ENCODE measurements at places on chromosomes 6 and 20. TPM values are rescaled to one million over a fixed set of nuclear protein-coding genes. Genes with fewer than 3 reads are reported as not detected.
A peak's percentile ranks its signal among the peaks of the same experiment; 100 is the strongest.

DNA sequence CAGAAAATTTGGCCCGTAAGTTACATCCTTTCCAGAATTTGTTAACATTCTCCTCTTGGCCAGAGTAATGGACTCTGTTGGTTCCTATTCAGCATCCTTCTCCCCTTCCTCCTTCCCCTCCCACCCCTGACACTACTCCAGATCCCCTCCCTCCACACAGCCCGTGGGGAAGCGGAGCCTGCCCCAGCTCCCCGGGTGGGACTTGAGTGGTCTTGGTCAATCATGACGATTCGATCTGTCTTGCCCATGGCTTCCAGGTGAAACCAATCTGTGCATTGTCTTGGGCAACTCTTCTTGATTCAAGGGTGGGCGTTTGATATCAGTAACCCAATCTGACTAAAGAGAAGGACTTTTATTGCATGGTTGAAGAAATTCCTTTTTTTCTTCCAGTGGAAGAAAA is 143.9 kb downstream of the ANKRD60 start:
- no peaks in the 10 kb centered on the region for H3K36me3 ChIP-seq
- H3K27me3 ChIP-seq: no peaks in the 10 kb centered on the region
- DNase-seq: no peak
- no peak overlapping the region for H3K27ac ChIP-seq
- no peaks in the 10 kb centered on the region for H3K4me1 ChIP-seq

- no peaks in the 10 kb centered on the region for H3K36me3 ChIP-seq
- H3K27me3 ChIP-seq: no peaks in the 10 kb centered on the region
- DNase-seq: no peak
- H3K4me1 ChIP-seq: no peaks in the 10 kb centered on the region
Observed at GRCh38 chr6:112488238-112488637, 141.1 kb downstream of the RFPL4B start.

- H3K27me3 ChIP-seq: no peaks in the 10 kb centered on the region
- H3K27ac ChIP-seq: peak within 1 kb of the TSS; percentile 88
- no peak for DNase-seq
- peaks cover 18% of the 10 kb centered on the region for H3K36me3 ChIP-seq
- peak within 1 kb of the TSS; percentile 64 for H3K4me3 ChIP-seq
- H3K4me1 ChIP-seq: peaks cover 22% of the 10 kb centered on the region
Observed at GRCh38 chr20:62143081-62143956, at the start of the genes PSMA7 and SS18L1. PSMA7 (minus strand) TSS chr20:62143394; CDS start chr20:62143303, 91 bp downstream. SS18L1 (plus strand) TSS chr20:62143769; CDS start chr20:62143821, 52 bp downstream.

- H3K27me3 ChIP-seq: no peaks in the 10 kb centered on the region
- no peak overlapping the region for H3K27ac ChIP-seq
- H3K4me1 ChIP-seq: peaks cover 18% of the 10 kb centered on the region
- no peaks in the 10 kb centered on the region for H3K36me3 ChIP-seq
- DNase-seq: no peak
- H3K4me3 ChIP-seq: no peak overlapping the region
Observed at GRCh38 chr20:19738951-19739350, 19.1 kb upstream of the RIN2 start.

DNA sequence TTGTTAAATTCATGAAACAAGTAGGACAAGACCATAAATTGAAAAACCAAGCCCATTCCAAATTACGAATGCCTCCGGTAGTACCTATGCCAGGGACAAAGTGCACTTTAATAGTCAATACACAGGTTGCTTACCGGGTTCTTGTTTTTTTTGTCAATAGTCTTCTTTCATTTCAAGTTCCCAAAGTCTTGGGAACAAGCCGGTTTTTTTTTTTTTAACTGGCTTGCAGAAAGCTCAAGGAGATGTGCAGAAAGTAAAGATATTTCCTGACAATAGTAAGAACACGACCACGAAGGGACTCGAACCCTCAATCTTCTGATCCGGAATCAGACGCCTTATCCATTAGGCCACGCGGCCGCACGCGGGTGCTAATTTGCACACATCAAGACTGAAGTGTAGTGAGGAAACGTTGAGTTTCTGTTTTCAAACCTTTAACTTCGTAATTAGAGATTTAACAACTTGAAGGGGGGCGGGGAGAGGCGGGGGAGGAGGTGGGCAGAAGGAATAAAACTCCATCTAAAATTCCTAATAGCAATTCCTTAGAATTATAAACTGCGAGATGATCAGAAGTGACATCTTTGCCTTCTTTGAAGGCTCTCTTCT is 181.0 kb downstream of the TRIM27 start:
- DNase-seq: no peak
- H3K36me3 ChIP-seq: no peaks in the 10 kb centered on the region
- H3K27me3 ChIP-seq: no peaks in the 10 kb centered on the region
- no peak overlapping the region for H3K27ac ChIP-seq
- H3K4me3 ChIP-seq: peak overlapping the region; percentile 73

GRCh38 chr6:5435449-5435848 is 174.1 kb downstream of the FARS2 start:
- 0 out of 2 replicates have a peak, but pooled peaks cover 2% of the 10 kb centered on the region for H3K4me1 ChIP-seq
- no peak overlapping the region for H3K27ac ChIP-seq
- H3K36me3 ChIP-seq: no peaks in the 10 kb centered on the region
- no peaks in the 10 kb centered on the region for H3K27me3 ChIP-seq

DNA sequence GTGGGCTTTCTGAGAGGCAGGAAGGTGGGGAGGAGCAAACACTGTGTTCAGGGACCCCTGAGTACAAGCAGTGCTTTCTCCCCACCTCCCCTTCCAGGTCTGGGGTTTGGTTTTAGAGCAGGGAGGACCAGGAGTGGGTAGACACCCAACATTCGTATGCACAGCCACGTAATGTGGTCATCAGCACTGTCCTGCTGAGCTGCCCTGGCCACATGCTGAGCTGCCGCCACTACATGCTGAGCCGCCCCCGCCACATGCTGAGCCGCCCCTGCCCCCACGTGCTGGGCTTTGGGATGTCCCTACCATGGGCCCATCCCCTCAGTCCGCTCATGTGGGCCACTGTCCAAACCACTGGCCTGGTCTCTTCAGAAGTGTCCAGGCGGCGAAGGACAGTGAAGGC is 214.9 kb upstream of the CST7 start:
- no peaks in the 10 kb centered on the region for H3K36me3 ChIP-seq
- H3K27me3 ChIP-seq: no peaks in the 10 kb centered on the region
- DNase-seq: no peak
- H3K4me3 ChIP-seq: no peak overlapping the region
- no peaks in the 10 kb centered on the region for H3K4me1 ChIP-seq

GRCh38 chr6:163634211-163635171 is 220.0 kb downstream of the QKI start:
- no peak for DNase-seq
- H3K4me1 ChIP-seq: no peaks in the 10 kb centered on the region
- no peak overlapping the region for H3K27ac ChIP-seq
- no peaks in the 10 kb centered on the region for H3K27me3 ChIP-seq
- H3K4me3 ChIP-seq: no peak overlapping the region

GRCh38 chr6:169536446-169537170 is 165.2 kb downstream of the WDR27 start:
- DNase-seq: no peak
- no peaks in the 10 kb centered on the region for H3K36me3 ChIP-seq
- H3K27ac ChIP-seq: no peak overlapping the region
- H3K4me1 ChIP-seq: no peaks in the 10 kb centered on the region
- H3K4me3 ChIP-seq: no peak overlapping the region

DNA sequence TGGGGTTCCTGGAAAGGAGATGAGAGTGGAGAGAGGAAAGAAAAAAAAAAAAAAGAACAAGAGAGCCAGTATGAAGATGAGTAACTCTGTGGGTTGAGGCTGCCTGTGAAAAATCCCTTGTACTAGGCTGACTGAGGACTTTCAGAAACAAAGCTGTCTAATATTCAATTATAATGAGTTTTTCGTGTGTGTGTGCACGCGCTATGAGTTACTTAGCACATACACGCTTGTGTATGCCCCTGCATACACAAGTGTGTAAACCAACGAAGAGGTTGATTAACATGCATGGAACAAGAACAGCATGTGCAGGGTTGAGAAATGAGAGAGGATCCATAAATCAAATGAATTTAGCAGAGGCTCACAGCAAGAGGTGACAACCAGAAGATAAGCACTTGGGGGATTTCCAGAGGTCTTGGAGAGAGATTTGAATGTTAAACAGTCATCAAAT is 4.8 kb upstream of the RBPJL start:
- H3K4me3 ChIP-seq: no peak overlapping the region
- H3K27me3 ChIP-seq: no peaks in the 10 kb centered on the region
- H3K4me1 ChIP-seq: no peaks in the 10 kb centered on the region
- DNase-seq: no peak
- H3K36me3 ChIP-seq: no peaks in the 10 kb centered on the region
- H3K27ac ChIP-seq: no peak overlapping the region

DNA sequence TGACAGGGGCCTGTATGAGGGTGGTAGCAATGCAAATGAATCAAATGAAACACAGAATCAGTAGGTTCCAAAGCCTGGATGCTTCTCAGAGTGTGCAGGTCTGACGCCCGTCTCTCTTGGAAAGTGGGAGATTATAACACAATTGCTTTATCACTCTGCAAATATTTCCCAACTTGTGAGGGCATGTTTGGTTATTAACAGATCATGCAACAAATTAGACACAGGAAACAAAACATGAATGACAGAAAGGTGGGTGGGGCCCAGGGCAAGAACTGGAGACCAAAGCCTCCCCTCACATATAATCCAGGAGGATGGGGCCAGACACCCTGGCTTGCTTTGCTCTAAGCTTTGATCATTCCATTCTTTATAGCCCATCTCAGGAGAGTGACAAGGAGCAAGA is 108.6 kb upstream of the MRPS10 start:
- no peaks in the 10 kb centered on the region for H3K36me3 ChIP-seq
- H3K4me3 ChIP-seq: no peak overlapping the region
- no peak for DNase-seq

DNA sequence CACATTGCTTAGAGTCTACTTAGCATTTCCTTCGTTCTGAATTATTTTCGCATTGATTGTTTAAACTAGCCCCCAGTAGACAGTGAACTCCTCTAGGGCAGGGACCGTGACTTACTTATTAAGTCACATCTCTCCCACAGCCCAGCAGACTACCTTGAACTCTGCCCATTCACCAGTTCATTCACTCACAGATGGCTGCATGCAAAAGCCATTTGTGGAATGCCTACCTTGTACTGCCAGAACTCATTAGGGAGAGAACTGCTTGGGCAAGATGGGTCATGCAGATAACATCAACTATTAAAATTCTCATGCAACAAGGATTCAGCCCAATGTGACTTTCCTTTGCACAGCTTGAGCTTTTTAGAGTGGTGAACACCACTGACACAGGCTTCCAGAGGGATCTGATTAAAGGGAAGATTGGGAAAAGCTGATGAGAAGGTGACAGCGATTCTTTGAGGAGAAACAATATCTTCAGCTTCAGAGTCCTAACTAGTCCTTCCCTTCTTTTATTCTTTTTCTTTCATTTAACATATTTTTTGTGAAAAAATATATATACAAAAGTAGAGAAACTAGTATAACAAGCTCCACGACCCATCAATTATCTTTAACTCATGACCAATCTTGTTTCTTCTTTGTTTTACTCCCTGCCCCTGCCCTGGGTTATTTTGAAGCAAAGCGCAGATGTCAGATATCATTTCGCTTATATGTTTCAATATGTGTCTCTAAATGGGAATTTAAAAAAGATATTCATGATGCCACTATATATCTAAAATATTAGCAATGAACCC is 273.9 kb downstream of the CDC5L start:
- H3K27ac ChIP-seq: no peak overlapping the region
- H3K4me3 ChIP-seq: no peak overlapping the region
- DNase-seq: no peak
- H3K36me3 ChIP-seq: no peaks in the 10 kb centered on the region

DNA sequence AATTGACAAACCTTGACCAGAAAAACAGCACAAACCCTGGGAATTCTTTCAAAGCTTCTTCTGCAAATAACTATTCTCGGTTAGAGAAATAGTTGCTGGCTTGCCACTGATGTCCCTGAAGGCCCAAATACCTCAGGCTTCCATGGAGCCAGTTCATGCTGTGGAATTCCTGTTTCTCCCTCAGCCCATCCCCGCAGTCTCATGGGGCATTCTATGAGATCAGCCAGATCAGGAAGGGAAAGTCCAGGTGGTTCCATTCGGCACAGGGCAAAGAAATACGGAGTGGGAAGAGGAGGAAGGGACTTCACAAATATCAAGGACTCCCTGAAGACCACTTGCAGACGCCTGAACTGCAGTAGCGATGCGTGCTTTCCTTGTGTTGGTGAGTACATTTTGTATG is 63.3 kb downstream of the MYLK4 start:
- H3K27ac ChIP-seq: no peak overlapping the region
- no peak for DNase-seq
- H3K27me3 ChIP-seq: no peaks in the 10 kb centered on the region
- no peaks in the 10 kb centered on the region for H3K4me1 ChIP-seq
- H3K4me3 ChIP-seq: no peak overlapping the region

DNA sequence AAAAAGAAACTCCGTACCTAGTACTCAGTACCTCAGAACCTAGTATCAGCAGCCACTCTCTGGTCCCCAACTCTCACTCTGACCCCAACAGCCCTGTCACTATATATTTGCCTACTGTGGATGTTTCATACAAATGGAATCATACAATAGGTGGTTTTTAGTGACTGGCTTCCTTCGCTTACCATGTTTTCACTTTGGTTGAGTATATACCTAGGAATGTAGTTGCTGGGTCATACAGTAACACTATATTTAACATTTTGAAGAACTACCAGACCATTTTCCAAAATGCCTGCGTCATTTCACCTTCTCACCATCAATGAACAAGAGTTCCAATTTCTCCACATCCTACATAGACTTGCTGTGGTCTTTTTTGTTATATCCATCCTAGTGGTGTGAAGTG is 283.2 kb downstream of the GMDS start:
- no peaks in the 10 kb centered on the region for H3K4me1 ChIP-seq
- H3K4me3 ChIP-seq: no peak overlapping the region
- no peak for DNase-seq
- no peaks in the 10 kb centered on the region for H3K27me3 ChIP-seq
- no peaks in the 10 kb centered on the region for H3K36me3 ChIP-seq

DNA sequence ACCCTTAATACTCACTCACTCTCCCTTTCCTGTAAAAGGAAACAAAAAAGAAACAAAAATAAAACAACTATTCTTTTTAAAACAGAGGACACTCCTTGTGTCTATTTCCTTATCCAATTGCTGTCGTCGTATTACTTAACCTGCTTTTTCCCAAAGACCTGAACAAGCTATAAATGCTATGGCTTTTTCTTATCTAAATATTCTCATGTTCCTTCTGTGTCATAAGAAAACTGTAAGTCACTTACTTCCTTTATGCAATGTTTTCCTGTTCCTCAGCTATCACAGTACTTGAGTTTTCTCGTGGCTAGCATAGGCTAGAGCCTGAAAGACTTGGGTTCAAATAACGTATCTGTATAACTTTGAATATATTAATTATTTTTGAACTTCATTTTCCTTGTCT is 99.2 kb downstream of the IRAK1BP1 start:
- no peak overlapping the region for H3K4me3 ChIP-seq
- peaks cover 66% of the 10 kb centered on the region for H3K36me3 ChIP-seq
- no peaks in the 10 kb centered on the region for H3K27me3 ChIP-seq
- H3K27ac ChIP-seq: no peak overlapping the region

GRCh38 chr6:5287205-5287965 is 26.1 kb downstream of the FARS2 start:
- H3K27me3 ChIP-seq: no peaks in the 10 kb centered on the region
- no peaks in the 10 kb centered on the region for H3K36me3 ChIP-seq
- no peak for DNase-seq

GRCh38 chr20:48649104-48649626 is 178.6 kb downstream of the PREX1 start:
- no peaks in the 10 kb centered on the region for H3K4me1 ChIP-seq
- no peaks in the 10 kb centered on the region for H3K27me3 ChIP-seq
- no peaks in the 10 kb centered on the region for H3K36me3 ChIP-seq
- DNase-seq: no peak

RPL10A gene
- 732 TPM for total RNA-seq

RBM12 gene
- total RNA-seq: 100 TPM

CFAP61 gene
- total RNA-seq: 0.28 TPM

ERVFRD-1 gene
- not detected for total RNA-seq

SLC17A2 gene
- not detected for total RNA-seq

PRDM1 gene
- 2.6 TPM for total RNA-seq

TOX2 gene
- 85.4 TPM for total RNA-seq

GDAP1L1 gene
- not detected for total RNA-seq

CALHM4 gene
- not detected for total RNA-seq

FBXL4 gene
- 11.5 TPM for total RNA-seq

KCNQ5 gene
- total RNA-seq: 9.4 TPM

SPATS1 gene
- not detected for total RNA-seq

All from Panc1 (cell line).